ENCODE measurements at places on chromosomes 1 and 21. TPM values are rescaled to one million over a fixed set of nuclear protein-coding genes. Genes with fewer than 3 reads are reported as not detected.

DNA sequence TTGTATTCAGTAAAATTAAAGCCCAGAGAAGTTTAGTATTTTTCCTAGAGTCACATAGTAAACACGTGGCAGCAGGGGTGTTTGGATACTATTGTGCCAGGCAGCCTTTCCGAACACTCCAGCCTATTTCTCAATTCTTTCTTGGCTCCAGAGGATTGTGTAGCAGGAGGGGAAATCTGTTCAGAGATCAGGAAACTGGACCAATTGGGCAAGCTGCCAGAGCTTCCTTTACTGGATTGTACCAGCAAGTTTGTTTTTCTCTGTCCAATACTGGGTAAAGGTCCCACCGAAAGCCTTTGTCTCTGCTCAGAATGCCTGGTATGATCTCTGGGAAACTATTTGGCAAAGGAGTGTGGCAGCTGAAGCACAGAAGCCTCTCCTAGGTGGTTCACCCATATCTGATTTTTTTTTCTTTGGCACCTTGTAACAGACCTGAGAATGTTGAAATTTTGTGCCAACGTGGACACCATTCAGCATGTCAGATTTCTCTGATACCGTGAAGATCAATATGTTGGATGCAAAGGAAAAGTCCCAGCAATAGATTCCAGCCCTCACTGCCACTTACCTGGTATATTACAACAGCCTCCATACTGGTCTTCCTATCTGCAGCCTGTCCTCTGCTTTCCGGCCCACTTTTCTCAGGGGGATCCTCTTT, 126.2 kb downstream of the FGGY start:
- peak; percentile 58 for DNase-seq

DNA sequence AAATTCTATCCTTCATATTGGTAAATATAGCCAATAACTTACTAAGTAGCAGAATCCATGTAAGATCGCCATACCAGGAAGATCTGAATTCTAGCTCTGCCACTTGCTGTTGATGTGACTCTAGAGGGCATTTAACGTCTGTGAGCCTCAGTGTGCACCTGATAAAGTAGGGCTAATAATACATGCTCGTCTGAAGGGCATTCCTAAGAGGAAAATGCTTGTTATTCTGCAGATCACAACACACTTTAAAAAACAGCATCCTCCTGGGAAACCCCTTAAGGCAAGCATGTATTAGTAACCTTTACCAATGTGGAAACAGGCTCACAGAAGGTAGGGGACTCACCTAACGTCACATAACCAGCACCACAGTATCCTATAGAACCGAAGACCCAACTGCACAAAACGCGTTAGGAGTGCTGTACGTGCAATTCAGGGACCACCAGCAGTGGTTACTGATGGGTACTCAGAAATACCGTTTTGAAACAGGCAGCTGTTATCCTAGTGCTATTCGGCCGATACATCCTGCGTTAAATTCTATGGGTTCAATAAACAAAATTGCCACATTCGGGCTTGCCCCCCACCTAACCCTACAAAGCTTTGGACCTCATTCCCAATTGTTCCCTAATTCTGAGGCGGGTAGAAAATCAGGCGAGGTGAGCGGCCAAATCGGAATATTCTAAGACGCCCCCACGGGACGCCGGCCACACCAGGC, 758 bp downstream of the DEPDC1 start:
- DNase-seq, result no peak

GRCh38 chr1:152481869-152482664, 28.5 kb upstream of the LCE5A start:
- DNase-seq, result no peak

DNA sequence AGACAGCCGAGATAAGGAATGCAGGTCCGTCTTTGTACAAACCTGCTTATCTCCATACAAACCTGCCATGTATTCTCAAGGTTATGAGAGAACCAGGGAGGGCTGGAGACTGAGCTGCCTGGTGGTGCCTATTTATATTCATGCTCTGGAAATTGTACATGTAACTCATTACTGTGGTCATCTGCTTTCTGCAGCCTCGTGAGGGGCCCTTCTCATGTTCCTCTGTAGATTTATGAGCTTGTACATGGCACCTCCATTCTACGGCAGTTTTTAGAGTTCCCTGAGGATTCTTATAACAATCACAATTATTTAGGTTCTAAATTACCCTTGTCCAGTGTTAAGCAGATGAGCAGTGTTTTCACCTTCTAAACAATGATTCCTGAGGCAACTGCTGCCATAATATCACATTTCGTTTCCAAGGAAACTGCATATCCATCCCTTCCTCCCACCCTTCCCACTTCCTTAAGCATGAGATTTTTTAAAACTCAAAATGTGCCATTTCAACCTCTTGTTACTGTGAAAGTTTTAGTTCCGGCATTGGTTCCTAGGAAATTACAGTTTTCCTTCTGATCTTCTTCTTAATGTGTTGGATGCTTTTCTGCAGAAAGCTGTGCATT, 112.1 kb downstream of the ST6GALNAC3 start:
- DNase-seq, result no peak

DNA sequence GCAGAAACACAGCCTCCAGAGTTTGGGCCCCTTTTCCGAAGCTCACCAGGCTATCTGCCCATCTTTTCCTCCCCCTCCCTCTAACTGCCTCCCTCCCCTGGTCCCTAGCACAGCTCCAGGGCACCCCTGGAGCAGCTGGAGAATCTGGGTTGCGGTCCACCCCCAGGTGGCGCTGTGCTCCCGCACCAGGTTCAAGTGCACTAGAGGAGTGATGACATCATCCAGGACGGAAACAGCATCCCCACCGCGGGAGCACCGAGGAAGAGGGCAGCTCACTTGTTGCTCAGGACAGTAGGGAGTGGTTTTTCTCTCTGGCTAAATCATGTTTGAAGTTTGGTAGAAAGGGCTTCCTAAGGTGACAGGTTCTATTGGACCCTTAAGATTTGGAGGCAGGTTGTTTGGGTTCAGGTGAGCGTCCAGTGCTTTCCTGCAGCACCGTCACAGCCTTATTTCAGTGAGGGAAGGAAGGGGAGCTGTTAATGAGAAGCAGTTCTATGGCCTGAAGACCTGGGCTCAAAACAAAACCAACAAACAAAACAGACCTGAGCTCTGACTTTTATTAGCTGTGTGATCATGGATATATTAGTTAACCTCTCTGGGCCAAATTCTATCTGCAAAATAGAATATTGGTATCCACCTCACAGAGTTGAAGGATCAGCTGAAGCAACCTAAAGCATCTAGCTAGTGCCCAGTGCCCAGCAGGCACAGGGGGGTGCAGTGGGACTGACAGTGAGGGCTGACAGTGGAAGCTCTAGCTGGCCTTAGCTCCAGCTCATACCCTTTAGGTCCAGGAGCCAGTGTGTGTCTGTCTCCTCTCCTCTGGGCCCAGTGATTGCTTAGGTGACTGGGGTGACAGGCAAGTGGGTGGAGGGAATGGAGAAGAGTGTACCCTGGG, 7.5 kb downstream of the SHISA4 start:
- peak; percentile 93 for DNase-seq

DNA sequence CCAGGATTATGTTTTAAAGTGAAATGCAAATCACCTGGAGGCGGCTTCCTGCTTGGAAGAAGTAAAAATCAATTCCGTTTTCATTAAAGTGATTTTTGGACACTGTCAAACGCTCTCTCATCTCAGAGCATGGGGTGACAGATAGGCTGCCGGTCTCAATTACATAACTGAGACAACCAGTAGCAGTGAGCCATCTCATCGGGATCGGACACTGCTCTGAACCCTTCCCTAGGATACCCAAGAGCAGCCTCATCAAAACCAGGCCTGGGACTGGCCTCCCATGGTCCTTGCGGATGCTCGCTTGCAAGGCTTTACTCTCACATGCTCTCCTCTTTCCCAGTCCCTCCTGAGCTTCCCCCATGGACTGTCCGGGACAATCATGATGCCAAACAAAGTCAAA, 12.1 kb downstream of the KCND3 start:
- no peak for DNase-seq

DNA sequence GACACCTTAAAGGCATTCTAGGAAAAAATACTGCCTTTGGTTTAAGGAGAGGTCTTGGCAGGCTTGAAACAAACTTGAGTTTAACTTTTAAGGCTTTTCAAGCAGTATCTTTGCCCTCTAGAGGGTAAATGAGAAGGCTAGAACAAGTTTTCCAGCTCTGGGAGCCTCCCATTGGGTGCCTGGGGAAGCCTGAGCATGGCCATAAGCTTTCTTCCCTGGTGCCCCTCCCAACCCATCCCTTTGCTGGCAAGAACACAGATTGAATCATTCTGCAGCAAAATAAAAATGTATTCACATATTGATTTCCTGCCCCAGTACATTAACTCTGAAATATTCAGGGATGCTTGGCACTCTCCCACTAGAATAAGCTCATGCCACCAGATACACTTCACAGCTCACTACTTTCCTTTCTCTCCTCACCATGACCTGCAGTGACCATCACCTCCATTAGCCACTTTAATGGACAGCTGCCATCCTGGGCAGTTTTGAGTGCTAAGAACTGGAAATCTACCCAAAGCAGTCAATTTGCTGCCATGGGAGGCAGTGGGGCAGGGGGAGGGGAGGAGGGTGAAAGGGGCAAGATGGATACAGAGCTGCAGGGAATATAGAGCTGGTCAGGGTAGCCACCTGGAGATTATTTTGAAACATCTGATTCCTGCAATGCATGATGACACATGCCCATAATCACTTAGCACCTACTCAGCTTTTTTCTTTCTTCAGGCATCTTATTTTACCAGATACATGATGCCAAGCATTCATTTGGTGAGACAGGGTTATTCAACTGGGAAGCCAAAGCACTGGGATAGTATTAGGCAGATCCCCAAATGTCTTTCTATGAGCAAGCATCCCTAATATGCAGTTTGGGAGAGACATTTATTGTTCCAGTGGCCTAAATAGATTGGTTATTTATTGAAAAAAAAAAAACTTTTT, 140.6 kb downstream of the SYT2 start:
- DNase-seq, result no peak

GRCh38 chr1:212797681-212798080, 6.0 kb downstream of the TATDN3 start:
- DNase-seq, result no peak

DNA sequence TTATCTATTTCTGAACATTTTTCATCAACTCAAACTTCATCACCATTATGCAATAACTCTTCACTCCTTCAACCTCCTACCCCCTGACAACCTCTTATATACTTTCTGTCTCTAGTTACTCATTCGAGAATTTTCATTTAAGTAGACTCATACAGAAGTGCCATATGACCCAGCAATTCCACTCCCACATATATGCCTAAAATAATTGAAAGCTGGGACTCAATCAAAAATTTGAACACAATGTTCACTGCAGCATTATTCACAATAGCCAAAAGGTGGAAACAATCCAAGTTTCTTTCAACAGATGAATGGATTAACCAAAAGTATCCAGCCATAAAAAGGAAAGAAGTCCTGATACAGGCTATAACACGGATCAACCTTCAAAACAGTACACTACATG, 24.1 kb downstream of the COL11A1 start:
- no peak for DNase-seq

DNA sequence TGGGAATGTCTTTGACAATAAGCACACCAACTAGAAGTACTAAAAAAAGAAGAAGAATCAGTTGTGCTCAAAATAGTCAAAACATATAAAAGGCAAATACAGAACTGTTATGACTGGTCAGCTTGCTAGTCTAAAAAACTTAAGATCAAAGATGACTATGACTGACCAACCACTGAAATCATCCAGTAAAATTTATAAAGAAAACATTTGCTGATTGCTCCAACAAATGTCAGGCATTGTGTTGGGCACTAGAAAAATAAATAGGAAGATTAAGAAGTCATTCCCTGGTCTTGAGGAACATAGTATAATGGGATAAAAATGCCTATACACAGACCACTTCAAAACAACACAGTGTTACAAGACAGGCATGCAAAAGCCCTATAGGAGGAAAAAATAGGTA, 9.3 kb upstream of the ANGPTL3 start:
- no peak for DNase-seq

- DNase-seq, result no peak
Measured at GRCh38 chr1:184854496-184855140, 100.0 kb upstream of the EDEM3 start.

DNA sequence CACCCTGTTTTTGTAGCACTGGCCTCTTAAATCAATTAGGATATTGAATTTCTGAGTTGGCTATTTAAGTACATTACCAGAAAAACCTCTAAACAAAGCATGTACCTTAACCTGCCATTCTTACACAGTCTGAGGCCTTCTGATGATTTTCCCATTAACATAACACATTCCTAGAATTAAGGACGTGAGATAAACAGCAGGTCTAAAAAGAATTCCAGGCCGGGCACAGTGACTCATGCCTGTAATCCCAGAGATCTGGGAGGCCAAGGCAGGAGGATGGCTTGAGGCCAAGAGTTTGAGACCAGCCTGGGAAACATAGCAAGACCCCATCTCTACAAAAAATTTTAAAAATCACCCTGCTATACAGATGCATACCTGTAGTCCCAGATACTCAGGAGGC, 18.0 kb upstream of the LRRC8D start:
- no peak for DNase-seq

DNA sequence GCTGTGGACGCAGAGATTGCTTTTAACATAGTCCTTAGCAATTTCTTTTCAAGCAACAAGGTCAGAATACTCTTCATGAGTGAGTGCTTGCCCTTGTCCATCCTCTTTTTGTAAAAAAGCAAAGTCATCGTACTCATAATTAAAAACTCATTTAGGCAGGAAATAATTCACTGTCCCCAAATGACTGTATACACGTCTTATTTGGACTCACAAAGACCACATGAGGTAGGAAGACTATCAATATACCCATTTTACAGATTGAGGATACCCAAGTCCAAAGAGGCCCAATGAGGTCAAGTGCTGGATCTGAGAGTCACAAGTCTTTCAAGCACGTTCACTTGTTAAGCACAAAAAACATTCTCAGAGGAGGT, 13.2 kb downstream of the ITPKB start:
- DNase-seq, result no peak

- no peak for DNase-seq
Measured at GRCh38 chr1:245614476-245614875, 459.7 kb downstream of the KIF26B start.

DNA sequence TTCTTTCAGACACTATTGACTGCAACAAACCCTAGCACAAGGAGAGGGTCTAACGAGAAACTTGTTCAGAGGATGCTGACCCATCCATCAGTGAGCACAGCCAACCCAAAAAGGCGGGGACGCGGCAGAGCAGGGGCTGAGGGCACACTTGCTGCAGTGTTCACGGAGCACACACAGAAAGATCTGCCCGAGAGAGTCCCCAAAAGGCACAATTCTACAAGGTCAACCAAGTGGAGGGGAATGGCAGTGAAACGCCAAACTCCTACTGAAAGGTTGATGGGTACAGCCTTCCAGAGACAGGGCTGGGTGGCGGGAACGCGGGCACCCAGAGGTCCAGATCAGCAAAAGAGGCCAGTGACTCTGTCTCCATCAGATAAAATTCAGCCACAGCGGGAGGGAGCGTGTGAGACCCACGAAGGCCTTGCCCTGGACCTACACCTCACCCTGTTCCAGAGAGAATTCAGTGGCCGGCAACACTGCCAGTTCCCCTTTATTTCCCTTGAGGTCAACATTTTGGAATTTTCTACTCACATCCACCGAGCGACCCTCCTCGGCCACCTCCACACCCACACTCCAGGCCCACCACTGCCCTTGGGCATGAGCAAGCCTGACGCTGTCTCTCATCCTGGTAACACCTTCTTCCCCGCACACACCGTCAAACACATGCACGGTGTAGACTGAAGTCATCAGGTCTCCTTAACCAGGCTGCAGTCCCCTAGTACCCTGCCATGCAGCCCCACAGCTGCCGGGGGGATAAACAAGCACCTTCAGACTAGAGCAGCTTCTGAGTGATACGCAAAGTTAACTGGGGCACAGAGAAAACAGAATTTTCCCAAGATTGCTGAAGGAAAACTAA, 5.5 kb downstream of the GNG4 start:
- DNase-seq, result no peak

The CD52 gene
- total RNA-seq, result 6.3 TPM

The SPRR2E gene
- total RNA-seq, result not detected

The SLC35F3 gene
- not detected for total RNA-seq
